ENCODE measurements at places on chromosomes 13 and 19. TPM values are rescaled to one million over a fixed set of nuclear protein-coding genes. Genes with fewer than 3 reads are reported as not detected.

ZNF681 gene
- 0.56 TPM for total RNA-seq

DNA sequence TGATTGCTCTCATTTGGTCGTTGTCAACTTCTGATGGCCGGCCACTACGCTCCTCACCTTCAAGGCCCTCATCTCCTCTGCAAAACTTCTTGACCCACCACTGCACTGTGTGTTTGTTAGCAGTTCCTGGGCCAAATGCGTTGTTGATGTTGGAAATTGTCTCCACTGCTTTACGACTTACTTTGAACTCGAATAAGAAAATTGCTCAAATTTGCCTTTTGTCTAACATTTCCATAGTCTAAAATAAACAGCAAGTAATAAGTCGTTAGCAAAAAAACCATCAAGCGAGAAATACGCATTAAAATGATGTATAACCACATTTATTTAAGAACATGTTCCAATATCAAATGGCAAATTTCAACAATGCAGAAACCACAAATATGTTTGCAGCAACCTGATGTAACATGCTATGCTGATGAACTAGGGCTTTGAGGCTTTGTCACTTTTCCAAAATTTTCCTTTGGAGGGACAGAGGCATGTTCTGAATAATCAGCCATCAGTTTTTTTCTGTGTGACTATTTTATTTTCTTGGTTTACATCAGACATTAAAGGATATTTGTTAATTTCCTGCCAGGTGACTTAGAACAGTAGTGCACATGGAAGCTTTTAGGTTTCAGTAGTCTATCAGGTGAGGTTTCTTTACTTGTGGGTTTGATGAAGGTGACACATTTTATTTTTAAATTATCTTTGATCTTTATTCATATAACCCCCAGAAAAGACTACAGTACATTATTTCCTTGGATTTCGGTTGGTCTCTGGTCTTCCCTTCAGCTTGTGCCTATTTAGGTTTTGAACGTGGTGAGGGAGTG is 74.7 kb upstream of the TEX29 start:
- DNase-seq, result no peak

- no peak for DNase-seq
These were observed 158.0 kb downstream of the VWA8 start for GRCh38 chr13:41802684-41803444.

GRCh38 chr13:51257187-51257586 is 35.0 kb downstream of the FAM124A start:
- no peak for DNase-seq

DNA sequence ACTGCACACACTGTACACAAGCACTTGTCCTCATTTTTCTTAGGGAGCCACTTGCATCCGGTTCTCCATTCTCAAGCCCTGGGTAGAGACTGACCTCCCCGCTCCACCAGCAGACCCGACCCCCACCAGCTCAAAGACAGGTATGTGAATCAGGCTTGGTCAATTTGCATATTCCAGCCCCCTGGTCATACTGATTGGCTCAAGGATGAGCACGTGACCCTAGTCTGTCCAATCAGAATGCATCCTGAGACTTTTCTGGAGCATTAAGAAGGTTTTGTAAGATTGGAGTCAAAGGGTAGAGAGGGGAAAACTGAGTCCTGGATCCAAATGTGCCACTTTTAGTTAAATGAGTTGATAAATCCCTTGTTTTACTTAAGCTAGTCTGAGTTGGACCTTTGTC is 34.1 kb downstream of the NOTCH3 start:
- DNase-seq, result no peak
